ENCODE measurements at places on chromosomes 1 and 21. TPM values are rescaled to one million over a fixed set of nuclear protein-coding genes. Genes with fewer than 3 reads are reported as not detected.

GPR52 gene
- total RNA-seq: not detected

PIK3C2B gene
- total RNA-seq: 4.7 TPM

COG2 gene
- total RNA-seq: 20.9 TPM

TESK2 gene
- 0.23 TPM for total RNA-seq

BNIPL gene
- 0.06 TPM for total RNA-seq

SPRR2B gene
- not detected for total RNA-seq

Measured in A549 treated with Mapracorat at 1 μM for 4 hours (cell line).